ENCODE measurements at places on chromosomes 2 and 18. TPM values are rescaled to one million over a fixed set of nuclear protein-coding genes. Genes with fewer than 3 reads are reported as not detected.

Gene PFN4
- 1.5 TPM for total RNA-seq

- no peak for DNase-seq
Measured at GRCh38 chr18:27004056-27004829, 138.7 kb upstream of the AQP4 start.

- DNase-seq: no peak
Measured at GRCh38 chr2:51014759-51015158, 17.2 kb downstream of the NRXN1 start.

DNA sequence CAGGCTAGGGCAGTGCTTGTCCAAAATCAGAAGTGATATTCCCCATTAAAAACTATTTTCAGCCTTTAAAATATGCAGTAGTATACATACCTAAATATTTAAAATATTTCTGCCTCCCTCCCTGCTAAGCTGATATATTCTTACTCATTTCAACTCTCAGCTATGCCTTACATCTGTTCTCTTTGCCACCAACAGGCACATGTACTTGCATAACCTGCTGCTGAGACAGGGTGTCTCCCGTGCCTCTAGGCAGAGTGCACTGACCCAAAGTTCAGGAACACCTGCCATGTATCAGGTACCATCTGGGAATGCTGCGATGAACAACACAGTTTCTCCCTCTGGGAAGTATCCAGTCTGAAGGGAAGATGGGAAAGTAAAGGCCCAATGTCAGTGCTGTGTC, 91.7 kb downstream of the STK39 start:
- no peak for DNase-seq

DNA sequence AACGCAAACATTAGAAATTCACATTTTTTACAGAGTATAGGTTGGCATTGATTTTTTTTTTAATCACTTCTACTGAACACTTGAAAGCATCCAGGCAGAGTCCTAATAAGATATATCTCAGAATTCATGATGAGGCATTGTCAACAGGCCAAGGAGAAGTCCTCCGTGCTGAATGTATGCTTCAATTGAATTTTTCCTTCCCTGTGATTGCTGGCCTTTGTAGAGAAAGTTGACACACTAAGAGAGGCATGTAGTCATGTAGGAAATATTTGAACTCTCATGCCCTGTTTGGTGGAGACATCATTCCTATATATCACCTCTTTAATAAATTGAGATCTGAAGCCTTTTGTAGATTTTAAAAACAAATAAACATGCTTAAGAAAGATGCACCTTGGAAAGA, 844.9 kb downstream of the CPS1 start:
- no peak for DNase-seq

Data from upper lobe of right lung (tissue), 1 donor.